Tibial artery (tissue), 4 donors: ENCODE measurements at places on chromosomes 13 and 19.
A peak's percentile ranks its signal among the peaks of the same experiment; 100 is the strongest.

- peak overlapping the region; percentile 79 for H3K4me3 ChIP-seq
- no peaks in the 10 kb centered on the region for H3K27me3 ChIP-seq
- peaks cover 7% of the 10 kb centered on the region for H3K4me1 ChIP-seq
- DNase-seq: no peak
- peak overlapping the region; percentile 79 for H3K27ac ChIP-seq
Observed at GRCh38 chr19:21850656-21851255, 14.8 kb upstream of the ZNF43 start.

DNA sequence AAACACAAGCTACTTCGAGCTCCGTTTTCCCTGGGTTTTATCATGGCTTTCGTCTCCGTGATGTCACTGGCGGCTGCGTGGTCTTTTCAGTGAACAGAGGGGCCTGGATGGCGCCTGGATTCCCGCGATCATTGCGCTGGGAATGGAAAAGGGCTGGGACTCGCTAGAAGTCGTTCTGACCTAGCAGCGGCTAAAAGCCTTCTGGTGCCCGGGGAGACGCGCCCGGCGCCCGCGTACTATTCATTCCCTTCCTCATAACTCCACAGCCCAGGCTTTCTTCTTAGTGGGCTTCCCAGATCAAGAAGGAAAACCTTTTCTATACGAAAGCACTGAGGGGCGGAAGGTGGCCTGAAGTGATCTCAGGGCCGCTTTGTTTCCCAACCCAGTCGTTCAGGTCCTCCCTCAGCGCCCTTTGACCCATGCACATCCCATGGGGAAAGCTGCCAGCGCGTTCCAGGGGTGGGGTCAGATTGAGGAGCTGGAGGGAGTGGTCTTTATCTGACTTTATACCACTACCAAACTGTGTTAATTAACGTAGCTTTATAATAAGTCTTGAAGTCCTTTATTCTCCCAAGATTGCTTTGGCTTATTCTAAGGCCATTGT lies 96.6 kb downstream of the ELF1 start:
- no peak overlapping the region for H3K27ac ChIP-seq
- no peak overlapping the region for H3K4me3 ChIP-seq
- no peaks in the 10 kb centered on the region for H3K27me3 ChIP-seq
- no peak for DNase-seq
- H3K36me3 ChIP-seq: no peaks in the 10 kb centered on the region

GRCh38 chr19:33551676-33552075 lies 30.1 kb upstream of the PEPD start:
- no peaks in the 10 kb centered on the region for H3K4me1 ChIP-seq
- H3K27me3 ChIP-seq: no peaks in the 10 kb centered on the region
- H3K36me3 ChIP-seq: no peaks in the 10 kb centered on the region

- no peak for DNase-seq
- H3K4me3 ChIP-seq: no peak overlapping the region
- H3K27me3 ChIP-seq: no peaks in the 10 kb centered on the region
- no peak overlapping the region for H3K27ac ChIP-seq
- H3K36me3 ChIP-seq: peaks cover 76% of the 10 kb centered on the region
- peaks cover 48% of the 10 kb centered on the region for H3K4me1 ChIP-seq
Observed at GRCh38 chr19:7988307-7988706, 17.1 kb downstream of the ELAVL1 start.

GRCh38 chr13:30121666-30122065 lies 185.7 kb downstream of the KATNAL1 start:
- no peak overlapping the region for H3K4me3 ChIP-seq
- no peak for DNase-seq
- no peaks in the 10 kb centered on the region for H3K27me3 ChIP-seq
- no peaks in the 10 kb centered on the region for H3K36me3 ChIP-seq
- H3K4me1 ChIP-seq: peaks cover 7% of the 10 kb centered on the region

GRCh38 chr13:109783447-109783814 lies 3.0 kb downstream of the IRS2 start:
- DNase-seq: peak; percentile 73
- H3K27ac ChIP-seq: peak overlapping the region; percentile 76
- peaks cover 56% of the 10 kb centered on the region for H3K4me1 ChIP-seq
- no peaks in the 10 kb centered on the region for H3K27me3 ChIP-seq
- H3K4me3 ChIP-seq: peak overlapping the region; percentile 73

DNA sequence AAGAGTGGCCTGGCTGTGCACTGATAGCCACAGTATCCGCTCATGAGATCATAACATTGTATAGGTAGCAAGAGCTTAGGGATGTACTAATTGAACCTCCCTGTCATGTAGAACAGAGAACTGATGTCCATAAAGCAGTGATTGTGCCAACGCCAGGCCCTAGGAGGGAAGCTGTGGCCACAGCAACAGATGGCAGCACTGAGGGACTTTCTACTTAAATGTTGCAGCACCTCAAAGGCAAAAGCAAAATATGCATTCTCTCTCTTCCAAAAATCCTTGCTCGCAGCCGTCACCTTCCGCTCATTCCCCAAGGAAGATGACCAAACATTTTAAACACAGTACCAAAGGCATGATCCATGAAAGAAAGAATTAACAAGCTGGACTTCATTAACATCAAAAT lies 32.3 kb downstream of the COL4A1 start:
- peak overlapping the region; percentile 31 for H3K27ac ChIP-seq
- no peak for DNase-seq
- H3K36me3 ChIP-seq: no peaks in the 10 kb centered on the region
- H3K27me3 ChIP-seq: no peaks in the 10 kb centered on the region
- peaks cover 63% of the 10 kb centered on the region for H3K4me1 ChIP-seq

- H3K36me3 ChIP-seq: no peaks in the 10 kb centered on the region
- no peak overlapping the region for H3K27ac ChIP-seq
- H3K4me3 ChIP-seq: no peak overlapping the region
- no peak for DNase-seq
Observed at GRCh38 chr19:46954993-46955812, 64.4 kb upstream of the NPAS1 start.

DNA sequence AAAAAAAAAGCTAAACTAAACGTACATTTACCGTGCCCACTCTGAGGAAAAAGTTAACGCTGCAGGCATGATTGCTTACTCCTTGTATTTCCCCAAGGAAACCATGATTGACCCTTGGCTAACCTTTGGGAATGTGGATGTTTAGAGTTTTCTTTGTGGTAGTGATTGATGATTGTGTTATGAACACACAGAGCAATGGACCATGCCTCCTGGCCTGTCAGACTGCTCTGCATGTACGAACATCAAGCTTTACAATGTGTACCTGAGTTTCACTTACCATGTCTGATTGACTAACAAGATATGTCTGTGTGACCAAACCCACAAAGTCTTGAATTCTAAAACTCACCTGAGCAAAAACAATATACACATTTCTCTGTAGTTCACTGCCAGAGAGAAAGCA lies 35.1 kb downstream of the MYCBP2 start:
- no peaks in the 10 kb centered on the region for H3K4me1 ChIP-seq
- no peak overlapping the region for H3K27ac ChIP-seq
- DNase-seq: no peak
- H3K27me3 ChIP-seq: no peaks in the 10 kb centered on the region

DNA sequence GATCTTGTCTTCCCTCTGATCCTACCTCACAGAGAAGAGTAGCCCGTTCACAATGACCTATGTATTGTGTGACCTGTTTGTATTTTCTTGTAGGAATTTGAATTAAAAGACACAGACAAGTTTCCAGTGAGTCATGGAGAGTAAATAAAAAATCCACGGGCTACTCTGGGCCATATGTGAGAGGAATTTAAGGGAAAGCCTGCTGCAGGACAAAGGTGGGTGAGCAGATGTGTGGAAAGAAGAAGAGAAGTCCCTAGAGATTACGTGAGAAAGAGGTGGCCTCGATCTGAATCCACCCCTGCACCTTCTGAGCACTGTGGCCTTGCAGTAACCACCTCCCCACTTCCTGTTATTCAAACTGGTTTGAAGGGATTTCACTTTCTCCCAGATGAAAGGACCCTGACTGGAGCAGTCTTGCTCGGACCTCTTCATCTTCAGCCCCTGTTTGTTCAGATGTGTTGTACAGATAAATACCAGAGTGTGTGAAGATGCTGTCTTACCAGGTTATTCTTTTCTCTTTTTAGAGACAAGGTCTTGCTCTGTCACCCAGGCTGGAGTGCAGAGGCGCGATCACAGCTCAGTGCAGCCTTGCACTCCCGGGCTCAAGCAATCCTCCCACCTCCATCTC lies 205.4 kb downstream of the PDS5B start:
- no peaks in the 10 kb centered on the region for H3K4me1 ChIP-seq
- no peak for DNase-seq
- no peak overlapping the region for H3K4me3 ChIP-seq
- no peaks in the 10 kb centered on the region for H3K27me3 ChIP-seq
- H3K36me3 ChIP-seq: no peaks in the 10 kb centered on the region

DNA sequence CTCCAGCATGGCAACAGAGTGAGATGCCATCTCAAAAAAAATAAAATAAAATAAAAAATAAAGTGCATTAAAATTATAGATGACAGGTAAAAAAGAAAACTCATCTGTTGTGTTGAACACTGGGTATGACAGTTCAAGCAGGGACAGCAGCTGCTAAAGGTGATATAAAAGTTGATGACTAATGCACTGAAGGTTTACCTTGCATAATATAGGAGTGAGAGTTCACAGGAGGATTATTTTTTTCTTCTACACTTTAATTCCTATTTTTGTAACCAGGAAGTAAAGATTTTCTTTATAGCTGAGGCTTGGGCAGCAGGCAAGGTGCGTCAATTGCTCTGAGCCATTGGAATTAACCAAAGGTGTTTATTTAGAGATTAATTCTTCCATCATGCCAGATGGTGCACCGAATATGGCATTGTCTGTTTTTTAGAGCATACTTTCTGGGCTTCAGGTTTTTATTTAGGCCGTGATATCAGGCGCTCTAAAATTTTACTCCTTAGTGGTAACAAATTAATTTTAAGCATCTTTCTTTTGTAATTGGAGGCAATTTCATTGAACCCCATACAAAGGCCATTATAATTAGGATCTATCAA lies 337.0 kb upstream of the SLC10A2 start:
- H3K4me3 ChIP-seq: no peak overlapping the region
- H3K36me3 ChIP-seq: no peaks in the 10 kb centered on the region
- DNase-seq: no peak
- no peaks in the 10 kb centered on the region for H3K27me3 ChIP-seq
- H3K4me1 ChIP-seq: no peaks in the 10 kb centered on the region

DNA sequence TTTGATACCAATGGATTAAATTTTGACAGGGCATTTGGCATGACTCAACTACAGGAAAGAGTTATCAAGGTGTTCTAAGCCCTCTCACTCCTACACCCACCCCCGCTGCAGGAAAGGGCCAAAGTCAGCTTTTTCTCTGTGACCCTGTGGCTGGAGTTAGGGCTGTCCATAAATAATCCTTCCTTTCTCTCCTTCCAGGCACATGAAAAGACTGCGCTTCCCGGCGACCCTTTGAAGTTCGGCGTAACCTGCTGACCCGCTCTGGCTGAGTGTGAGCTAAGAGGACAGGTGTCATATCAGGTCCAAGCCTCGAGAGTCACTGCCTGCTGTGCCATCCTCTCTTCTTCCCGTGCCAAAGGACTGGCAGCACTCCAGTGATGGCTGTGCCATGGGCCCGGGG lies 25.6 kb downstream of the ZNF114 start:
- H3K36me3 ChIP-seq: no peaks in the 10 kb centered on the region
- DNase-seq: no peak
- peaks cover 5% of the 10 kb centered on the region for H3K4me1 ChIP-seq
- H3K27me3 ChIP-seq: peaks cover 23% of the 10 kb centered on the region
- no peak overlapping the region for H3K27ac ChIP-seq

GRCh38 chr13:40503966-40504591 lies 162.4 kb downstream of the FOXO1 start:
- H3K27me3 ChIP-seq: no peaks in the 10 kb centered on the region
- H3K27ac ChIP-seq: peak overlapping the region; percentile 12
- no peak overlapping the region for H3K4me3 ChIP-seq
- H3K36me3 ChIP-seq: no peaks in the 10 kb centered on the region

GRCh38 chr19:40150170-40150569 lies 41.1 kb upstream of the MAP3K10 start:
- H3K4me1 ChIP-seq: no peaks in the 10 kb centered on the region
- H3K36me3 ChIP-seq: no peaks in the 10 kb centered on the region
- H3K27ac ChIP-seq: no peak overlapping the region
- no peaks in the 10 kb centered on the region for H3K27me3 ChIP-seq
- peak; percentile 23 for DNase-seq

- H3K4me3 ChIP-seq: no peak overlapping the region
- no peaks in the 10 kb centered on the region for H3K36me3 ChIP-seq
- no peak overlapping the region for H3K27ac ChIP-seq
- no peaks in the 10 kb centered on the region for H3K4me1 ChIP-seq
- DNase-seq: no peak
- no peaks in the 10 kb centered on the region for H3K27me3 ChIP-seq
Observed at GRCh38 chr19:28396287-28396831, 816.6 kb downstream of the UQCRFS1 start.

GRCh38 chr13:99263126-99263785 lies 5.1 kb upstream of the GPR18 start:
- H3K4me1 ChIP-seq: no peaks in the 10 kb centered on the region
- DNase-seq: no peak
- no peaks in the 10 kb centered on the region for H3K27me3 ChIP-seq
- H3K36me3 ChIP-seq: no peaks in the 10 kb centered on the region
- no peak overlapping the region for H3K27ac ChIP-seq

- H3K27ac ChIP-seq: no peak overlapping the region
- no peak overlapping the region for H3K4me3 ChIP-seq
- H3K36me3 ChIP-seq: peaks cover 90% of the 10 kb centered on the region
- H3K4me1 ChIP-seq: no peaks in the 10 kb centered on the region
Observed at GRCh38 chr19:43555185-43555770, 20.0 kb downstream of the XRCC1 start.

GRCh38 chr13:48233889-48234488 lies 983 bp downstream of the ITM2B start:
- peaks cover 51% of the 10 kb centered on the region for H3K4me1 ChIP-seq
- DNase-seq: no peak
- peak overlapping the region; percentile 94 for H3K27ac ChIP-seq
- H3K4me3 ChIP-seq: peak overlapping the region; percentile 78

GRCh38 chr13:73702419-73703071 lies 431.7 kb downstream of the KLF12 start:
- no peak overlapping the region for H3K27ac ChIP-seq
- no peaks in the 10 kb centered on the region for H3K4me1 ChIP-seq
- H3K27me3 ChIP-seq: no peaks in the 10 kb centered on the region
- no peak for DNase-seq

GRCh38 chr19:19101540-19101939 lies 36.7 kb downstream of the TMEM161A start:
- peaks cover 23% of the 10 kb centered on the region for H3K36me3 ChIP-seq
- no peak overlapping the region for H3K27ac ChIP-seq
- no peaks in the 10 kb centered on the region for H3K27me3 ChIP-seq
- H3K4me1 ChIP-seq: peaks cover 4% of the 10 kb centered on the region
- no peak for DNase-seq
- no peak overlapping the region for H3K4me3 ChIP-seq

- peak overlapping the region; percentile 52 for H3K27ac ChIP-seq
- no peaks in the 10 kb centered on the region for H3K27me3 ChIP-seq
- no peaks in the 10 kb centered on the region for H3K36me3 ChIP-seq
- peak overlapping the region; percentile 36 for H3K4me3 ChIP-seq
- no peak for DNase-seq
Observed at GRCh38 chr19:2524840-2525723, 49.2 kb downstream of the GADD45B start.
